CD8-positive, alpha-beta T cell (primary cell): ENCODE measurements at places on chromosomes 13 and 19. TPM values are rescaled to one million over a fixed set of nuclear protein-coding genes. Genes with fewer than 3 reads are reported as not detected.

GRCh38 chr13:80599765-80600164 lies 258.8 kb upstream of the SPRY2 start:
- no peak for DNase-seq

GRCh38 chr13:57264965-57265364 lies 98.0 kb downstream of the PRR20E start:
- no peak for DNase-seq

DNA sequence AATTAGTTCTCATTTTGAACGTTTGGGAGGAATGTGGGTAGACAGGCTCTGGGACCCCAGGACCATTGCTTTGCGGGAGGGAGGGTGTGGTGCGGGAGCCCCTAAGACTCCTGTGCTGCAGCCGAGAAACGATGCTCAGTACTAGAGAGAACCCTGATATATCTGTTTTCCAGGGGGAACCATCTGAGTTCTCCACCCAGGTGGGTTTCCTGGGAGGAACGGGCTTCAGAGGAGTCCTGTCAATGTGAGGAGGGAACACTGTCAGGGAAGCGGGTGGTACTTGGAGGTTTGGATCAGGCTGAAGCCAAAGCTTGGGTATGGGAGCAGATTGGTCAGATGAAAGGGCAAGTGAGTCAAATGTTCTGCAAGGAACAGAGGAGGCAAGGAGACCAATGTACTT lies 358.0 kb downstream of the FGF9 start:
- no peak for DNase-seq

DNA sequence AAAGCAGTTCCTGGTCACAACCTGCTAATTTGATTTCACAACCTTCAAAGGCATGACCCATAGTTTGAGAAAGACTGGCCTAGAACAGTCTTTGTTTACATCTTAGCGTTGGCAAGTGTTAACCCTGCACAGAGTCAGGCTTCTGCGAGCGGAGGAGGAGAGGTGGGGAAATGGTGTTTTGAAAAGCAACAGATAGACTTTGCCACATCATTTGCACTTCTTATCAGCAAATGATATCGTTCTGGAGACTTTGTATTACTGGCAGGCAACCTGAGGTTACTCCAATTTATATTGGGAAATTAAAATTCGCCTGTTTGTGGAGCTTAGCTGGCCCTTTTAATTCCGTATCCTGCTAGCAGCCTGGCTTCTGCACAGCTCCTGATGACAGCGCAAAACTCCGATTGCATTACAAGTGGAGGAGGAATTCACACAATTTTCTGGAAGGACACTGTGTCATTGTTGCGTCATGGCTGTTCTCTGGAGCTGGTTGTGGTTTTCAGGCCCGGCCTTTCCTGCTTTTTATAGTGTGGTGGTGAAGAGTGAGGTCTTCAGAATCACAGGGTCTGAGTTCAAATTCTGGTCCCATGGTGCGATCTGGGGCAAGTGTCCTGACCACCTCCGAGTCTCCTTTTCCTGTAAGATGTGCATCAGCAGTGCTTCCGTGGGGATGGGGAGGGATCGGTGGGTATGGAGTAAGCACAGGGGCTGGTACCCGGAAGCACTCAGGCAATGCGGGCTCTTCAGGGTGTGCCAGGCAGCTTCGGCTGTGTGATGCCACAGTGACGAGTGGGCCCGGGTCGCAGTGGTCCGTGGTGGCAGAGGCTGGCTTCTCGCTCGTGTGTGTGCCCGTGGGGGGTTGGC lies 49.1 kb upstream of the EHD2 start:
- no peak for DNase-seq

DNA sequence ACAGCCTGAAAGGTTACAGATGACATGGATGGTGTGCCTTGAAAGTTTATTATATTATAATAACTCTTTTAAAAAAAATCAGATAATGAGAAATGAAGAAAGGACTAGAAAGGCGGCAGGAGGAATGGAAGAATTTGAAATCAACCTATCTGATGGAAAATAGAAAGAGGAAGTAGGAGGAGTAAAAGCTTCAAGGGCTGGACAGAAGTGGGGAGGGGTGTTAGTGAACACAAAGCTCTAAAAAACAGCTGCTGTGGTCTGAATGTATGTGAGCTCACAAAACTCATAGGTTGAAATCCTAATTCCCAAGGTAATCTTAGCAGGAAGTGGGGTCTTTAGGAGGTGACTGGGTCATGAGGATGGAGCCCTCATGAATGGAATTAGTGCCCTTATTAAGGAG lies 19.5 kb downstream of the CCDC70 start:
- DNase-seq: no peak

DNA sequence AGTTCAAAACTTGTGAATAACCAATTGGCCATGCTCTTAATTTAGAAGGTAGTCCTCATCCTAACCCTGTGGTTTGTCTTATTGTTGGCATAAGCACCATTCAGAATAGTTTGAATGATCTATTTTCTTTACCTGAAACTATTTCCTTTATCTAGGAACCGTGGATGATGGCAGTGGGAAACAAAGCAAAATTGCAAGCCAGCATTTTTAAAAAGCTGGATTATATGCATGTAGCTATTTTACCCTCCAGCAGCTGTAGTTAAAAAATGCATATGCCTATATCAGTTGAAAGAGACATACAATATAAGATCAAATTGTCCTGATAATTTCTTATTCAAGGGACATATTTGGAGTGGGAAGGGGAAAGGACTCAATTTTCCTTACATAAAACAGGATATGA lies 19.3 kb downstream of the ZNF613 start:
- no peak for DNase-seq

DNA sequence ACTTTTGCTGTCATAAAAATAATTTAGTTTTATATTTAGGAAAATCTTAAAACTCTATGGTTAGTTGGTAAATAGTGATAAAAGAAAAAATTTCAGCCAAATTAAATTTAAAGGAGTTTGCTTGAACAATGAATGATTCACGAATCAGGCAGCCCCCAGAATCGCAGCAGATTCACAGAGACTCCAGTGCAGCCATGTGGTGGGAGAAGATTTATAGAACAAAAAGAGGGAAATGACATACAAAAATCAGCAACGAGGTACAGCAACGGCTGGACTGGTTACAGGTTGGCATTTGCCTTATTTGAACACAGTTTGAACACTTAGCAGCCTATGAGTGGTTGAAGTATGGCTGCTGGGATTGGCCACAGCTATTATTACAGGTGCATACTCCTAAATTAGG lies 96.4 kb upstream of the MYCBP2 start:
- no peak for DNase-seq

DNA sequence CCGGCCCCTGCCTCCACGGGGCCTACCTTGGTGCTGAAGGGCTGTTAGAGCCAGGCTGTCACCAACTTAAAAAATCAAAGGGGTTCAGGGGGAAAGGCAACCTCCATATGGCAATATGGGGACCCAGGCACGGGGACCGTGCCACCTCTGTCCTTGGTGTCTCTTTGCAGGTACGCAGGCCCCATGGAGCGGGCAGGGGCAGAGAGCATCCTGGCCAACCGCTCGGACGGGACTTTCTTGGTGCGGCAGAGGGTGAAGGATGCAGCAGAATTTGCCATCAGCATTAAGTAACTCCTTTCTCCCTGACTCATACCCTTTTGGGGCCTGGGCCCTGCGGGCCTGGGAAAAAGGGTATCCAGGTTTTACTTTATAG lies 39.6 kb upstream of the ADGRE1 start:
- DNase-seq: no peak

- DNase-seq: no peak
These were observed 24.2 kb downstream of the GADD45B start for GRCh38 chr19:2500156-2500555.

DNA sequence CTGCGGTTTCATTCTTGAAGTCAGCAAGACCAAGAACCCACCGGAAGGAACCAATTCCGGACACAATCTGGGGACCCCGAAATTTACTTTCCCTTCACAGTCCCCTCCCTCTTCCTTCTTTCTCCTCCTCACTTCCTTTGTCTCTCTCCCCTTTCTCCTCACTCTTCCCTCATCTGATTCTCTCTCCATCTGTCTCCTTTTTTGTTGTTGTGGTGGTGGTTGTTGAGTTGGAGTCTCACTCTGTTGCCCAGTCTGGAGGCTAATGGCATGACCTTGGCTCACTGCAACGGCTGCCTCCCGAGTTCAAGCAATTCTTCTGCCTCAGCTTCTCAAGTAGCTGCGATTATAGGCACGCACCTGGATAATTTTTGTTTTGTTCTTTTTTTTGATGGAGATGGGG lies 32.7 kb upstream of the OR1M1 start:
- no peak for DNase-seq

GRCh38 chr13:46685006-46685730 lies 111.8 kb downstream of the ESD start:
- DNase-seq: no peak

- no peak for DNase-seq
These were observed 419.3 kb upstream of the NBEA start for GRCh38 chr13:34522808-34523207.

DNA sequence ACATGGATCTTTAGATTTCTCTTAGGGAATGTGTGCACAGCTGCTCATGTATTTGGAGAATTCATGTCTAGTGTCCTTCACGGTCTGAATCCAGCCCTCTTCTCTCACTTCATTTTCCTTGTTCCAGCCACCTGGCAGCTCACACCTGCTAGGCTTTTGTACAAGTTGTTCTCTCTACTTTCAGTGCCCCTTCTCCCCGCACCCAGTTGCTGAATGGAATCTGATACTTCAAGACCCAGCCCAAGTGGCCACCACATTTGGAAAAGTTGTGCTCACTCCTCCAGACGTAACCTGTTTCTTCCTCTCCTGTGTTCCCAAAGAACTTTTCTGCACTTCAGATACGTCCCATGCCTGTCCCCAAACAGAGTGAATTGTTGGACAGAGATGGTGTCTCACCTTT lies 235.6 kb downstream of the SHISA2 start:
- DNase-seq: no peak

DNA sequence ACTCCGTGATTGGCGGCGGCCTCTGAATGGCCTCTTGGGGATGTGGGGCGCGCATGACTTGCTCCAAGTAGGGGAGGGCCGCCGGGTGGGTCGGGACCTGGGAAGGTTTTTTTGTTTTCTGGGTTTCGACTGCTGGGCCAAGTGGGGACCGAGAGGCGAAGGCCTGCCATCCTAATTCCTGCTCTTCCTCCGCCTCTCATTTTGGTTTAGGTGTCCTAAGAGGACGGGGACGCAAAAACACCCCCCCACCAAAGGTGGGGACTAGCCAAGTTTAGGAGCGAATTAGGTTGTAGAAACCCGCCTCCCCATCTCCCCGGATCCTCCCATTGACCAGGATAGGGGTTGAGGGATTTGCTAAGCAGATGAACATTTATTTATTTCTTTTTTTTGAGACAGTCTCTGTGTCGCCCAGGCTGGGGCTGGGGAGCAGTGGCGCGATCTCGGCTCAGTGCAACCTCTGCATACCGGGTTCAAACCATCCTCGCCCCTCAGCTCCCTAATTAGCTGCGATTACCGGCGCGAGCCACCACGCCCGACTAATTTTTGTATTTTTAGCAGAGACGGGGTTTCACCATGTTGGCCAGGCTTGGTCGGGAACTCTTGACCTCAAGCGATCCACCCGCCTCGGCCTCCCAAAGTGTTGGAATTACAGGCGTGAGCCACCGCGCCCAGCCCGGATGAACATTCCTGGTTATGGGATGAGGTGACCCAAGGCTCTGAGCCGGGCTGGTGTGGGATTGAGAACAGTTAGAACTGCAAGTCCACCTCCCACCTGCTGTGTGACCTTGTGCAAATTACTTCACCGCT lies 838 bp downstream of the PPP2R1A start:
- no peak for DNase-seq

DNA sequence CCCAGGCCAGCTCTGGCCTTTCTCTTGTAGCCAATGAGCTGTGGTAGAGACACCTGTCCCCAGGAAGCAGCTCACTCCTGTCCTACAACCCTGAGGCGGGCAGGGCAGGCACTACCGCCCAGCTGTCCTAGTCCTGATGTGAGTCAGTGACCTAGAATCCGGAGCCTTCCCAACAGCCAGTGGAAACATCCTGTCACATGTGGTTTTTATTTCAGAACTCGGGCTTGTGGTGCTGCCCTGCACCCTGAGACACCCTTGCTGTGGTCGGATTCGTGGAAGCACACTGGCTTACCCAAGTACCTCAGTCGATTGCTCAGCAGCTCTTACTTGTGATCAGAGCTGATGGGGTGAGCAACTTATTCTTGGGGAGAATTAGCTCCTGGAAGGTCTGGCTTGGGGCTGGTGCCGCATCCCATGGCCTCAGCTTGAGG lies 83.6 kb upstream of the ARHGEF7 start:
- DNase-seq: no peak

DNA sequence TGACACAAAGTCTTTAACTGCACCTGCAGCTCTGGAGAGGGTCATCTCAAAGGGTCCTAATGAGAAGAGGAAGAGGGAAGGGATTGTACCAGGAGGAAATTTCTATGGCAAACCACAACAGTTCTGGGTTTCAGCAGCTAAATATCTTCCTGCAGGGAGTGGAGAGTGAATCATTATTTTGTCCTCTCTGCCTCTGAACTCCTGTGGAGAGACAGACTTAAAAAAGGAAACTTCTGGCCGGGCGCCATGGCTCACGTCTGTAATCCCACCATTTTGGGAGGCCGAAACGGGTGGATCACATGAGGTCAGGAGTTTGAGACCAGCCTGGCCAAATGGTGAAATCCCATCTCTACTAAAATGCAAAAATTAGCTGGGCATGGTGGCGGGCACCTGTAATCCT lies 16.9 kb upstream of the C1QTNF9 start:
- no peak for DNase-seq

GRCh38 chr19:34179066-34179465 lies 6.8 kb downstream of the LSM14A start:
- no peak for DNase-seq

DNA sequence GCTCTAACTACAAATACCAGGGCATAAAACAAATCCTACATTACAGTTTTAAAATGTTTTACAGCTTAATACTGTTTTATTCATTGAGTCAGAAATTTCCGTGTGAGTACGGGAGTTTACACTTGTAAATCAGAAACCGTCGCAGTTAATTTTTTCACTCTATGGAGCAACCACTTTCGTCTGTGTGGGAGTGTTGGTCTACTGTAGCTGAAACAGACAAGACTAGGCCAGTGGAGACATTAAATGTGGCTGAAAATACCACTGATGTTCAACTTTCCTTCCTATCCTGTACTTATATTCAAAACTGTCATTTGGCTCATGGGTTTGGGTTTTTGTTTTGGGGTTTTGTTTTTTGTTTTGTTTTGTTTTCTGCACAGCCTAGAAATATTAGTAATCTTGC lies 268.7 kb downstream of the DCT start:
- no peak for DNase-seq

- DNase-seq: no peak
These were observed at the start of gene RNF17 for GRCh38 chr13:24763596-24764275. TSS of gene RNF17 (plus strand) at chr13:24764169. CDS start at chr13:24764204, 35 bp downstream.

Gene NLRP4
- not detected for total RNA-seq

Gene S1PR5
- 21.6 TPM for total RNA-seq

Gene ZNF541
- 1.5 TPM for total RNA-seq

Gene RFPL4A
- total RNA-seq: not detected

Gene CEBPA
- total RNA-seq: 1.7 TPM

Gene SSC5D
- 0.36 TPM for total RNA-seq

Gene IRS2
- total RNA-seq: 201 TPM

Gene CD79A
- 19.5 TPM for total RNA-seq

Gene SBK3
- total RNA-seq: not detected
